H4 (cell line): ENCODE measurements at places on chromosomes 5 and 9. TPM values are rescaled to one million over a fixed set of nuclear protein-coding genes. Genes with fewer than 3 reads are reported as not detected.

GRCh38 chr9:110546411-110546871, 33.1 kb downstream of the SVEP1 start:
- DNase-seq: no peak

The RGS3 gene
- 36.4 and 37.1 TPM in 2 replicates for total RNA-seq

The INSL6 gene
- total RNA-seq: not detected in 2 replicates

GRCh38 chr5:75545131-75545530, 33.4 kb downstream of the POLK start:
- DNase-seq: no peak

The PCSK5 gene
- 2.4 TPM in 2 replicates for total RNA-seq

- DNase-seq: no peak
Observed at GRCh38 chr5:169978714-169979113, 1.6 kb downstream of the INSYN2B start.

DNA sequence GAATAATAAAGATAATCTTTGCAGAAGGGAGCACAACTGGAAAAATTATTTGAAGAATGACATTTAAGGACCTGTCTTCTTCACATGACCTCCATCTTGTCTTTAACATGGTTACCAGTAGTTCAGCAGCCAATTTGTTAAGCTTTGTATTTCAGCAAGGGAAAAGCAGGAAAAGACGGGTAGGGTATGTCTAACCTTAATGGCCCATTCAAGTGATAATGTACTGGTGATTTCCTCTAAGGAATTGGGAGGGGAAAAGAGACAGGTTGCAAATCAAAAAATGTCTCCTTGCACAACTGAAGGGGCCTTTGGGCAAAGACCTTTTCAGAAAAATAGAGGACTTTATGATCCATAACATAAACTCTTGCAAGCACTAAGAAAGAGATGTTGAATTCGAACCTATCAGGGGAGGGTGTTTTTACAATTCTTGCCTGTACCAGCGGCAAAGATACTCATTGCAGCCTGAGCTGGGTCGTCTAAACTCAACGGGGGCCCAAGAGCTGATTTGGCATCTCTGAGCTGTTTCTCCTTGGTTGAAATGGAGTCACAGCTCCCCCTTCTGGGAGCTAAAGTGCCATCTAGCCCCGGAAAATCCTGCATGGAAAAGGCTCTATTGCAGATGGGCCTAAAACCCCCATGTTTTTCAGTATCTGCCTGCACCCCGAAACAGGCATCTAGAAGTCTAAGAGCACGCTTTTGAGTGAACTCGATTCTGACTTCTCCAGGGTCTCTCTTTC, 3.8 kb downstream of the BRINP1 start:
- no peak for DNase-seq

GRCh38 chr9:114086607-114087006, 8.5 kb upstream of the AMBP start:
- DNase-seq: no peak

The DEPDC1B gene
- 31.9 and 41.6 TPM in 2 replicates for total RNA-seq

- DNase-seq: no peak
Observed at GRCh38 chr9:101397746-101398067, 711 bp downstream of the MRPL50 start.

- no peak for DNase-seq
Observed at GRCh38 chr5:109351988-109352864, 57.5 kb downstream of the PJA2 start.

DNA sequence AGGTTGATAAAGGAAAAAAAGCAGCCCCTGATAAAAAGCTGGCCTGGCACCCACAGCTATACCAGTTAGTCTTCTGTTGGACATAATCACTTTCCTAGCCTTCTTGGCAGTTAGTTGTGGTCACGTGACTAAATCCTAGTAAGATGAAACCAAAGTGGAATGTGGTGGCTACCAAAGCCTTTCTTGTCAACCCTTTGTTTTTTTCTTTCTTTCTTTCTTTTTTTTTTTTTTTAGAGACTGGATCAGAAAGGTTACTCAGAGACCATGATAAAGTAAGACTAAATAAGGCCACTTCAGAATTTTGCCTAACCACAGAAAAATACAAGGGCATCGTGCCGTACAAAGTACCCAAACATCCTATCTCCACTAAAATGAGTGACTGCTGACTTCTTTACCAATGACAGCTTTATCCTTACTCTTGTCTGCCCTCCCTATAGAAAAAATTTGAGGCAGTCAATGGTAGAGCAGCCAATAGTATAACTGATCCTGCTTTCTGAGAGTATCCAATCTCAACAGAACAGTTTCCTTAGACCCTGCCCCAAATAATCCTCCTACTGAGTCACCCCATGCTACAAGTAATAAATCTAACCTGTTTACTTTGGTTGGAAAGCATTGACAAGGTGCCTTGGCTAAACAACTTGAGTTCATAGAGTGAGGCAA, 14.2 kb upstream of the KIF27 start:
- DNase-seq: peak; percentile 94

GRCh38 chr5:142013734-142014521, 1.1 kb upstream of the GNPDA1 start:
- DNase-seq: no peak

The ELOVL7 gene
- 8.6 and 10.4 TPM in 2 replicates for total RNA-seq

- no peak for DNase-seq
Observed at GRCh38 chr5:159053216-159053615, 46.5 kb downstream of the EBF1 start.

DNA sequence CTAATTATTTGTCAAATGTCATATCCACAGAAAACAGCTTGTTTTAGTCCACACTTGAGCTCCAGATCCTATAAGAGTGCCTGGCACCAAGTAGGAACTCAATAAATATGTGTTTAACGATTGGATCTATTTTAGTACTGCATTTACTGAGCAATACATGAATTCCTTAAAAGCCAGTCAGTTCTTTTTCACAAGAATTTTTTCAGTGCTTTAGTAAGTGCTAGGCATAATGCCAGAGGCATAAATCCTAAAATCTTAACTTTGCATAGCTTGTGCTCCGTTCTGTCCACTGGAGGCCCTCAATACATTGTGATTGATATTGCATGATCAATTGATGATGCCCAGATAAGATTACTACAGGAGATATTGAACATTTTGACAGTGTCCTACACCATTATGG, 67.3 kb upstream of the PCSK5 start:
- DNase-seq: no peak

The ZMYND19 gene
- total RNA-seq: 21.3 and 26.8 TPM in 2 replicates

The MOB3B gene
- 0.10 and 0.39 TPM in 2 replicates for total RNA-seq

The RLN1 gene
- total RNA-seq: not detected in 2 replicates

- DNase-seq: no peak
Observed at GRCh38 chr5:176629853-176630680, at the start of the genes EIF4E1B and SNCB. EIF4E1B (plus strand) TSS chr5:176630675; CDS start chr5:176642788, 12,113 bp downstream. SNCB (minus strand) TSS chr5:176630534; CDS start chr5:176629654, 880 bp downstream.

The PRSS3 gene
- total RNA-seq: not detected in 2 replicates

DNA sequence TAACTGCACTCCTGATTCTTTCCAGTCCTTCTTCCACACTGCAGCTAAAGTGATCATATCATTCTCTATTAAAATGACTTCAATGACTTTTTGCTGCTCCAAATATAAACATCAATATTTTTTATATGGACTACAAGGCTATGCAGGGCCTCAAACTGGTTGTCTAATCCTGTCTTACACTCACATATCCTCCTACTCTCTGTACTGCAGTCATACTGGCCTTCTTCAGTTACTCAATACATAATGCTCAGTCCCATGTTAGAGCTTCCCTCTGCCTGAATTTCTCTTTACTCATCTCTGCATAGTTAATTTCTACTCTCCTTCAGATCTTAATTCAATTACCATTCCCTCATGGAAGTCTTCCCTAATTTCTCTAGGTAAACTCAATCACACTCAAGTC, 3.4 kb downstream of the MEIKIN start:
- no peak for DNase-seq

DNA sequence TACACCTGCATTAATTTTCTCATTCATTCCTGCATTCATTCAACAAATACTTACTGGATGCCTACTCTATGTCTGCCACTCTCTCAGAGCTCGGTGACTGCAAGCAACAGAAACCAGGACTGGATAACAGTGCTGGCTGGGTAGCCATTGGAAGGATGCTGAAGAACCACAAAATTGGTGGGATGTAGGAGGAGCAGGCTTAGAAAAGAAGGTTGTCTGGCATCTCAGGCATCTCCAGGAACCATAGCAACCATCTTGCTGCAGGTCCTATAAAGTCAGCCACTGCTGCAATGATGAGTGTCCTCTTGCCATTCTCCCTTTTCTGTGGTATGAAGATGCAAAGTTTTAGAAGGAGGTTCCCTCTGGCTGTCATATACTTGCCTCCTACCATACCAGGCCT, 168.6 kb downstream of the FGF18 start:
- no peak for DNase-seq

DNA sequence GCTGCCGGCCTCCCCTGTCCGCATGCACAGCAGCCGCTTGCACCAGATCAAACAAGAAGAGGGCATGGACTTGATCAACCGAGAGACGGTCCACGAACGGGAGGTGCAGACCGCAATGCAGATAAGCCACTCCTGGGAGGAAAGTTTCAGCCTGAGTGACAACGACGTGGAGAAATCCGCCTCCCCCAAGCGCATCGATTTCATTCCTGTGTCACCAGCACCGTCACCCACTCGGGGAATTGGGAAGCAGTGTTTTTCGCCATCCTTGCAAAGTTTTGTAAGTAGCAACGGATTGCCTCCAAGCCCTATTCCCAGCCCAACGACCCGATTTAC, 75.3 kb downstream of the PIP5K1B start:
- no peak for DNase-seq

GRCh38 chr5:124203303-124203702, 543.1 kb downstream of the ZNF608 start:
- no peak for DNase-seq

The C7 gene
- 1.3 and 4.0 TPM in 2 replicates for total RNA-seq

The NXNL2 gene
- total RNA-seq: not detected in 2 replicates

- DNase-seq: no peak
Observed at GRCh38 chr5:95440825-95441224, 49.7 kb downstream of the FAM81B start.

The HRH2 gene
- 0.18 and 0.54 TPM in 2 replicates for total RNA-seq

DNA sequence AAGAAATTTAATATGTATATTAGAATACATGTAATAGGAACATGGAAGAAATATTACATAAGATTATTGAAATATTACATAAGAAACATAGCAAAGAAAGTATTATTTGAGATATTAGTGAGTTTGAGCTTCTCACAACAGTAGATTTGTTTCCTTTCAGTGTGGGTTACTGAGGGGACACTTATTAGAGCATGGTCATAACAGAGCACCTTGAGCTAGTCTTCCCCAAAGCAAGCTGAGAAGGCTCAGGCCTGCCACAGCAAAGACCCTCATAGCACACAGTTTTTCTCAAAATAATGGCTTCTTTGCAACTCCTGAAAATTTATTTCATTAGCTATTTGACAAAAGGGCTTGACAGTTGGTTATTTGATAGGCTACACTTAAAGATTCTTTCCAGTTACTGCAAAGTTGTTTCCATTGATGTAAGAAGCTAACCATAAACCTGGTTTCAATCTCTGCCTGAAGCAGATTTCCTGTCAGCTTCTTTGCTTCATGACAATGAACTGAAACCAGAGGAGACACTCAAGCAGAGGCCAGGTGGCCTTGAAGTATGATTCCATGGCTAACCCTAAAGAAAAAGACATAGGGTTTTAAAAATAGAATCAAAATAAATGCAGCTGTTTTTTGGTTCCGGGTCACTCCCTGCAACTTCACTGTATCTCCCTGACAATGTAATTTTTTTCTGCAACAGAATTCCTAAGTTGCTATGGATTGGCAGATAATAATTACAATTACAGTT, 68.6 kb downstream of the ERMP1 start:
- no peak for DNase-seq

DNA sequence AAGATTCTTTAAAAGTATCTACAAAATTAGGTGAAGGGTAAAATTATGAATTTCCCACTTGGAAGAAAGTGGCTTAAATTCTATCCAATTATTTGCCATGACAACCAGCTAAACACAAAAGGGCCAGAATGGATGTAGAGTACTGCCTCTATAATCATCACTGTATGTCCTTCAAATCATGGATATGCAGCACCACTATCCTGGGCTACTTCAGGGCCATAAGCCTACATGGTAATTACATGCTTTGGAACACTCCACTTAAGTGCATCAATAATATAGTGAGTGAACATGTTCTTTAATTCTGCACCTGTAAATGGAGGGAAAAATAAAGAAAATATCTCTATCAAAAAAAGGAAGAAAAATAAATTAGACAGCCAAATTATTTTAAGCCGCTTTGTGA, 575.2 kb downstream of the ISL1 start:
- DNase-seq: no peak

DNA sequence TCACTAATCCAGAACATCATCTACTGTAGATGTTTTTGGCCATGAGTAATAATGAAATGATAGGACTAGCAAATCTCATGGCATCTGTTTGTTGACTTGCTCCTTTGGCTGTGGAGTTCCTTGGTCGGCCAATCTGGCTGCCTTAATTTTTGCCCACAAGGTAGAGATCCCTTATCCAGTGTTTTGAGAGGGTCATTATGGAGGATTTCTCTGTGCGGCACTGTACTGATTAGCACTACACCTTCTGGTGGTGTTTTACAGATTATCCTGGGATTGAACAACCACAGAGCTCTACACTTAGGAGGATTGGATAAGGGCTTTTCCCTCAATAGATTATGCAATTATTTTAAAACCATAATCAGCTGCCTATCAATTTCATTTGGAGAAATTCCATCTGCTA, 3.2 kb upstream of the ENHO start:
- no peak for DNase-seq

The PCDHAC1 gene
- total RNA-seq: 1.1 TPM in 2 replicates

DNA sequence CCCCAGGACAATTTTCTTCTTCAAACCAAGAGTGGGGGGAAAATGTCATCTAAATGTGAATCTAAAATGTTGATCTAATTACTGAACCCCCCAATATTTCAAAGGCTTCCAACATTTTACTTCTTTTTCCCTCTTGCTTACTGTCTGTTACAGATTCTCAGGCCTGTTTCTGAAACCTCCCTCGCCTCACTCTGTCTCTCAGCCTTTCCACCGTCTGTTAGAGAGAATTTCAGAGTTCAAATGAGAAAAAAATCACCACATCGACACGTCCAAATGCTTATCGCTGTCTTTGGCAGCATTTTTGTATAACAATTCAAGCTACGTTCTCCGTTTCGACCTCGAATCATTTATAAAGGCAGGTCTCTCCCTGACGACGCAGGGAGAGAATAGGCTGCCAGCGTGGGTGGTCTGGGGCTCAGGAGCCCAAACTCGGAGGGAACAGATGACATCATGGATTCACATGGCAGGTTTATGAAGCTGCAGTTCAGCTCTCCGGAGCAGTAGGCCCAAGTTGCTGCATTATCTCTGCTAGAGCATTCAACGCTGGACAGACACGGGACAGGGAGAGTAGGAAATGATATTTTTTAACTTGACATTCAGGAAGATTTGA, 139.8 kb downstream of the GAS1 start:
- no peak for DNase-seq

DNA sequence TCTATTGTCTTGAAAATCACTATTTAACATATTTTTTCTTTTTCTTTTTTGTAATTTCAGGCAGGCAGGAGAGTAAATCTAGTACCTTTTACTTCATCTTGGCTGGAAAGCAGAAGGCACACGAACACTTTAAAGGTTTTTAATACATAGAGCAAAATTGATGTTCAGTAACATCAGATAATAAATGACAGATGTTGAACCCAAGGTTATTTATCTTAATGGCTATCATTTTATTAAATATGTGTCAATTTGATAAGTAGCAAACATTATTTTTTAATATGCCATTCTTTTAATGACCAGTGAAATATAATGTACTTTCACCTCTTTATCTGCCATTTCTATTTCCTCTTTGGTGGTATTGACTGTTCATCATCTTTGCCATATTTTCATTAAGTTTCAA, 381.2 kb downstream of the ARHGEF28 start:
- DNase-seq: no peak
